ENCODE measurements at places on chromosomes 6 and 20.

- DNase-seq, result no peak
Observed at GRCh38 chr20:50318710-50319109, 128.1 kb downstream of the CEBPB start.

- DNase-seq, result no peak
Observed at GRCh38 chr6:8027965-8028651, 36.1 kb downstream of the BLOC1S5 start.

GRCh38 chr20:19816386-19816785 is 58.3 kb downstream of the RIN2 start:
- DNase-seq, result no peak

DNA sequence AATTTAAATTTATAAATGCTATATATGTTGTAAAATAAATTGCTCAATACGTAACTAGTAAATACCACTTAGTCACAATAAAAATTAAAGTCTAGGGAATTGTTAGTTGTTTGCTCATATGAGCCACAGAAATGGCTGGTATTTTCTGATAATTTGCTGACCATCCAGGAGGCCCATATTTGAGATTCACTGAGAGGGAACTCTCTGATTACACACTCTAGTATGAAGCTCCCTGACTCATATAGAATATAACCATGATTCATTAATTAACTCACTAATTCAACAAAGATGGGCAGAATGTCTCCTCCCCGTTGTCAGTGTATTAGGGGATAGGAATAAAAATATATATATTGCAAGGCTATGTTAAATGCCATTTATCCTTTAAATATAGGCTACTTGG is 46.6 kb upstream of the TMEM30A start:
- DNase-seq, result no peak

DNA sequence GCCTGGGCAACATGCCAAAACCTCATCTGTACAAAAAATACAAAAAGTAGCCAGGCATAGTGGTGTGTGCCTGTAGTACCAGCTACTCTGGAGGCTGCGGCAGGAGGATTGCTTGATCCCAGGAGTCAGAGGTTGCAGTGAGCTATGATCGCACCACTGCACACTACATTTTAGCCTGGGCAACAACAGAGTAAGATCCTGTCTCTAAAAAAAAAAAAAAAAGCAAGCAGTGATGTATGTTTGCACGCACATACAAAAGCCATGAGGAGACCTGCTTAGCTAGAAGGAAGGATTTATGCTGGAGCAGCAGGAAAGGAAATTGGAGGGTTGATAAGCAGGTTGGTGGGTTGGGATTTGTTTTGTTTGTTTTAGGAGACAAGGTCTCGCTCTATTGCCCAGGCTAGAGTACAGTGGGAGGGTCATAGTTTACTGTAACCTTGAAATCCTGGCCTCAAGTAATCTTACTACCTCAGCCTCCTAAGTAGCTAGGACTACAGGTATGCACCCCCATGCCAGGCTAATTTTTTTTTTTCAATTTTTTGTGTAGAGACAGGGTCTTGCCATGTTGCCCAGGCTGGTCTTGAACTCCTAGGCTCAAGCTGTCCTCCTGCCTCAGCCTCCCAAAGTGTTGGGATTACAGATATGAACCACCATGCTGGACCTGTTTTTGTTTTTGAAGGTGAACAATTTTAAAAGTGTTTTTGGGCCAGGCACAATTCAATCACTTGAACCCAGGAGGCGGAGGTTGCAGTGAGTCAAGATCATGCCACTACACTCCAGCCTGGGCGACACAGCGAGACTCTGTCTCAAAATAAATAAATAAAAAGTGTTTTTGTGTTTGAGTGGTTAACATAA is 4.0 kb downstream of the ZSWIM3 start:
- DNase-seq, result no peak

GRCh38 chr6:33906439-33906838 is 102.6 kb upstream of the MLN start:
- no peak for DNase-seq

- no peak for DNase-seq
Observed at GRCh38 chr6:134446218-134446848, 128.4 kb upstream of the SGK1 start.

DNA sequence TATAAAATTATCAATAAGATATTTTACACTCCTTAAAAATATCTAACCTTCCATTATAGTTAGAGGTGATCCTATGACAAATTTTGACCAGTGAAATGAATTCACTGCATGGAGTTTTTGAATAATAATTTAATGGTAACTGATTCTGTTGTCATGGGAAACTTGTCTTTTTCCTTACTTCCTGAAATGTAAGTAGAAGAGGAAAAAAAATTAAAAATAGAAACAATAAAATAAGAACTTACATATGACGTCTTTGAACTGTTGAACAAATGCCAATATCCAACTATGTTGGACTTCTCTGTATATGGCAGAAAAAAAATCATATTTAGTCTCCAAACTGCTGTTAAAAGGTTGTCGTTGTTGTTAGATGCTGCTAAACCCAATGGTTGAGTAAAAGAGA is 26.3 kb downstream of the PPP1R14C start:
- no peak for DNase-seq

DNA sequence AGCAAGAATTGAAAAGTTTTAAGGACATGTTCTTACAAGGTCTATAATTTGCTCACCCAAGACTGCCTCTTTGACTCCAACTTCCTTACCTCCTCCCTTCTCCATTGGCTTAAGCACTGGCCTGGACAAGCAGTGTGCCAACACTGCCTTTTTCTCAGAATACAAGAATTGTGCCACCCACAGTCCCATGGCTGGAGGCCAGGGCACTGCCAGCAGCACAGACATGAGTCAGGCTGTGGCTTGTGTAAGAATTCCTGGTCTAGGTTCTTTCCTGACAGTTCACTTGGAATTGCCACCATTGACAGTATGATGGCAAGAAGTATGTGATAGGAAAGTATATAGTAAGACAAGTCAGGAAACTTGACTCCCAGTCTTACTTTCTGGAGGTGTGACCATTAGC is 202.7 kb upstream of the MARCKS start:
- DNase-seq, result no peak

GRCh38 chr6:11007715-11008608 is 36.1 kb downstream of the ELOVL2 start:
- no peak for DNase-seq

DNA sequence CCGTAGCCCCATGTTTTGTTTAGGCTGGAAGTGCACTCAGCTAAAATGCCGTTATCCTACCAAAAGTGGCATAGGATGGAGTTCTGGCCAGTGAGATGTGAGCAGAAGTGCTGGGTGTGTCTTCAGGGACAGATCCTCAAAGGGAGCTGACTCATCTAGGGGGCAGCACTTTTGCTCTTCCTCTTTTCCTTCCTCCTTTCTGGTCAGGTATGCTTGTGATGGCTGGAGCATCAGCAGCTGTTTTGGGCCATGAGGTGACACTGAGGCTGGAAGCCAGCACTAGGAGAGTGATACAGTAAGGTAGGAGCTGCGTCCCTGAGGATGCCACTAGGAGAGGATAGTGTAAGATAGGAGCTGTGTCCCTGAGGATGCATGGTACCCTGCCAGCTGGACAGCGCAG is 4.6 kb upstream of the OSBPL2 start:
- no peak for DNase-seq

DNA sequence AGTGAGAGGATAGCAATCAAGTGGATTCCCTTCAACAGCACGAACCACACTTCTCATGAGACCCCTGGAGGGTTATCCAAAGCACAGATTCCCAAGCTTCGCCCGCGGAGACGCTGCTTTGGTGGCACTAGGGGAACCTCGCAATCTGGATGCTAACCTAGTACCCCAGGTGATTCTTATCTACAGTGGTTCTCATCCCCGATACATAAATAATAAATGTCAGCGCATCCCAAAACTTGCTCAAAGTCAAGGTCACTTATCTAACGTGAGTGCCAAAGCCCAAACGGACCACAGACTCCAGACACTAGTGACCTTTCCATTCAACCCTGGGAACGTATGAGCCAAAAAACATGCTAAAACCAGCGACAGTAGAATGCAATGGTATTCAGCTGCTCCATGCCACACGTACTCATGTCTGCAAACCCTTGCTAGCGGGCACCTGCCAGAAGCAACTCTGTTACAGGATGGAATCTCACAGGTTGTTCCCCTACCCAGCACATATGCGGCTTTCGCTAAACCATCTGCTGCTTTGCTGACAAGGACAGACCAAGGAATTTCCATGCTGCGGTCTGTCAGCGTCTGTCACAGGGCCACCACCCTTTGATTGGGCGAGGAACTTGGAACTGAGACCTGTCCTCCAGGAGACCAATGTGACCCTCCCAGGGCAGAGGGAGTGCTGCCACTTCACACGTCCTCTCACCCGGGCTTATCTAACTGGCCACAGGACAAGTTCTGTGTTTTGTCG is 16.8 kb downstream of the MYLK4 start:
- DNase-seq, result no peak

DNA sequence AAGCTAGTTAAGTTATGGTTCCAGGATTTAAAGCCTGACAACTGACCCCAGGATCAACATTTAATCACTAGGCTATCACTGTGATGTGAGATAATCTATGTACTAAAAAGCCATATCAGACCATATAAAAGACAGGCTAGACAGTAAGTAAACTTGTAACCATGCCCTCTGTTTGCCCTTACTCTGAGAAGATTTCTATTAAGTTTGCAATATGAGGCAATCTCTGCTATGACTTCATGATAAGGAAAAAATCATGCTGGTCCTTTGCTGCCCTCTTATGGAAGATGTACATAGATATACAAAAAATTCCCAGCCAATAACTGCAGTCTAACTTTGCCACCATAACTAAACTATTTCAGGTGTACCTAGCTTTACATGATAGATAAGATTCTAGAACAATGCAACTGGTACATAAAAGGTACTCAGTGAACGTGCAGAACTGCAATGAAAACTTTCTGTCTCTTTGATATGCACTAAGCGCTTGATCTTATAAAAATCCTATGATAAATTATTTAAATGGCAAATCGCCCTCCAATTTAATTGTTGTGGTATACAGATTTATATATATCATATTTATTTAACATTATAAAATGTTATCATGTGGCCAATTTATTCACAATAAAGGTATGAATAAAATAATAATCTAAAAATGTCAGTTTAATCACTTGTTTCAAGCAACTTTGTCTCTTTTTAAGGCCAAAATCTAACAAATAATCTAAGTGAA is 70.5 kb downstream of the FAM217A start:
- no peak for DNase-seq

- no peak for DNase-seq
Observed at GRCh38 chr6:164247106-164247505, 832.6 kb downstream of the QKI start.

- DNase-seq, result no peak
Observed at GRCh38 chr6:40894962-40895799, 143.8 kb downstream of the UNC5CL start.

DNA sequence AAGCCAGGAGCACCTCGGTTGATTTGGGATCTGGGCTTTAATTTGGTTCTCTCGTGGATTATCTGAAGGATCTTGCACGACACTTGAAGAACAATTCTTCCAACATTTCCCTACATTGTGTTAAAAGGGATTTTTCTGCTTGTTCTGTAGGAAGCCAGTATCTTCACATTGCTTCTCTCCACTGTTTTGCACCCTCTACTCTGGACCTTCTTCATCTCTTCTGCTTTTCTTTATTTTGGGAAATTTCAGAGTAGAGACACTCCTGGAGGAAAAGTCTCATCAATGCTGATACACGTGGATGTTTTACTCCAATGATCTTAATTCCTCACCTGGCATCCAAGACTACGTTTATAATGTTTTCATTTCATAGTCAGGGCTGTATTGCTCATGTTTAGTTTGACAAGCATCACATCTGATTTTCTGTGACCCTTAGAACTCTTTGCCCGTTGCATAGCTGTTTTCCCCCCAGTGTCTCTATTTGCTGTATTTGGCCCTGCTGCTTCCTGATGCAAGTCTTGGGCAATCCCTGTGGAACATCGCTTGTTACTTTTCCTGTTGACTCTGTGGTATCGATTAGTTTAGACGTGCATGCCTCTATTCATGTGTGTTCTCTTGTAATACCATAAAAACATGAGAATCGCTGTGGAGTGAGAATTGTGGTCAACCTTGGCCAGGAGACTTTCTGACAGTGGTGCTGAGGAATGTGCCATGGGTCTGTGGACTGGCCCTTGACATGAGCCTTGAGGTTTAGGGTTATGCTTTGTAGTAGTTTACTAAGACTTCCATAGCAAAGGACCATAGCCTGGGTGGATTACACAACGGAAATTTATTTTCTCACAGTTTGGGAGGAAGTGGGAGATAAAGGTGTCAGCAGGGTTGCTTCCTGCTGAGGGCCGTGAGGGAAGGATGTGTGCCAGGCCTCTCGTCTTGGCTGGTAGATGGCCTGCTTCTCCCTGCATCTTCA is 12.5 kb downstream of the PLCB1 start:
- no peak for DNase-seq

GRCh38 chr20:36238760-36239159 is 2.5 kb downstream of the AAR2 start:
- no peak for DNase-seq

DNA sequence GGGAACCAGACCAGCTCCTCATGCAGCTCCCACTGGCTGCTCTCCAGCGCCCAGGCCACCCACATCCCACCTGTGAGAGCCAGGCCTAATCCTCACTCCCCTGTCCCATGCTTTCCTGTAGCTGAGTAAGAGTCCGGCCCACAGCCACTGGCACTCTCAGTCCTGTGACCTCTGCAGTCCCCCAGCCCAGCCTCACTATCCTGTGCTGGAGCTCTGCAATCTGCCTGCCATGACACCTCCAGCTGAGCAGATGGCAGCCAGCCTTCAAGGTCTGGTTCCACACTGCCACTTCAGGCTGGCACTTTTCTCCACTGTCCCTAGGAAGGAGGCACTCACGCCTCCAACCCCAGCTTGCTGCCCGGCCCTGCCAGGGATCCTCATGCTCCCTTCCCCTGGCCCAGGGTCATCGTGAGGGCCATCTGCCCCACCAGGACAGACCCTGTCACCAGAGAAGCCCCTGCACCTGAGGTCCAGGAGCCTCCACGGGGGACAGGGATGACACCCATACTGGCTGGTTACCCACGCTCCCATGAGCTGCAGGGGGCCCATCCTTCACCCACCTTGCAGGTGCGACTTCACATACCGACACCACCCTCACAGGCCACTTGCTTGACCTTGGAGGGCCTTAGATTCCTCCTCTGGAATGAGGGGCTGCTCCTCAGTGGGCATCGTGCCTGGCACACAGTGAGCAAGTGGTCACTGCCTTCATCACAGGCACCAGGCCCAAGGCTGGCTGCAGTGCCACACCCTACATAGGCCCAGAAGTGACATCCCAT is 100.1 kb downstream of the ASXL1 start:
- no peak for DNase-seq

GRCh38 chr20:57378107-57378506 is 13.1 kb upstream of the RBM38 start:
- no peak for DNase-seq

DNA sequence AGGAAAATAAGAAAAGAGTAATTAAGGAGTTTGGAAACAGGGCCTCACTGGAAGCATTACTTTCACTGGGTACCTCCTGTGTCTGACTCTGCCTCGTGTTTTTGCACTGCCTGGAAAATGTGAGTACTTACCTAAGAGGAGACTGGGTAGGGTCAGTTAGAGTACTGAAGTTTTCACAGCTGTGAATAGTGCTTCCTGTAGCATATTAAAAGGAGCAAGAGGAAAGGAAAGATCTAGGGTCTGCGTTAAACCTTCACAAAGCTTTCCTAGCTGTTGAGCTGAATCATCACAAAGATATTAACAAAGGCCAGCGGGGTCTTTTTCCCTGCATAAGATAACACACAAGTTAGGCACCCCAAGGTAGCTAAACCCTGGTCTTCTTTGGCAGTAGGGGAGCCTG is 82.3 kb downstream of the MLIP start:
- DNase-seq, result no peak

- DNase-seq, result no peak
Observed at GRCh38 chr20:52837378-52837777, 134.8 kb upstream of the TSHZ2 start.

All from stimulated activated CD4-positive, alpha-beta T cell treated with anti-CD3 and anti-CD28 coated beads, TNF-alpha, amount 100 ng/mL, for 1 hour (primary cell).